Trophoblast cell (in vitro differentiated cells and primary cell): ENCODE measurements at places on chromosomes 16 and 17.

DNA sequence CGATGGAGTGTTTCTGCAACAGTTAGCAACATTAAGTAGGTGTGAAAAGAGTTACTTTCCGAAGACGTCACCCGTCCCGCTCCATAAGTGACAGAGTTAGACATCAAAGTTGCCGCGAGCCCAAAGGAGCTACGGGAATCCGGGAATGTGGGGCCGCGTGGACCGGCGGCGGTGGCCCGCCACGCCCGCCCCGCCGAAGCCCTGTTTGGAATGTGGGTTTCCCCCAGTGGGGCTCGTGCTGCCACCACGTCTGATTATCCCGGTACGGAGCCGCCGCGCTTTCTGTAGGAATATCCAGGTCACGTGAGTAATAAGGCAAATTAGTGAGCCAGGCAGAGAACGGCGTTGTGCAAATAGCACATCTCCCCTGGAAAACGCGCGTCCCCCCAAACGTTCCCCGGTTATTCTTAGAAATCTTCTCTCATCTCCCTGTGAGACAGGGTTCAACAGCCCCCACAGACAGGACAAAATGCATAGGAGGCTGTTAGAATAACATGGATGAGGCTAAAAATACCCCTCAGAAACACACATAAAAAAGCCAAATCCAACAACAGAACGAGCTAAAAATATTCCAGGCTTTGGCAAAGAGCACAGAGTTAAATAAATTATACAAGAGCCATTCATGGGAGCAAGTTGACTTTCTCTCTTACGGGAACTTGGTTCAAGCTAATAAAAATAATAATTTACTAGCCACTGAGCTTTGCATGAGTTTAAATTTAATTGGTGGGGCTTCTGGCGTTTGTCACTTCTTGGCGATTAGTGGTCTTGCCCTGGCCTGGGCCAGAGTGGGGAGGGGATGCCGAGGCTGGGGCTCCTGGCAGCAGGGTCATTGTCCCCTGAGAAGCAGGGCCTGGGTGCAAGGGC, 8.6 kb downstream of the BAHCC1 start:
- H3K4me1 ChIP-seq, result peaks cover 12% of the 10 kb centered on the region
- no peak overlapping the region for H3K27ac ChIP-seq
- no peak for DNase-seq
- H3K36me3 ChIP-seq, result no peaks in the 10 kb centered on the region
- peaks cover 12% of the 10 kb centered on the region for H3K27me3 ChIP-seq

DNA sequence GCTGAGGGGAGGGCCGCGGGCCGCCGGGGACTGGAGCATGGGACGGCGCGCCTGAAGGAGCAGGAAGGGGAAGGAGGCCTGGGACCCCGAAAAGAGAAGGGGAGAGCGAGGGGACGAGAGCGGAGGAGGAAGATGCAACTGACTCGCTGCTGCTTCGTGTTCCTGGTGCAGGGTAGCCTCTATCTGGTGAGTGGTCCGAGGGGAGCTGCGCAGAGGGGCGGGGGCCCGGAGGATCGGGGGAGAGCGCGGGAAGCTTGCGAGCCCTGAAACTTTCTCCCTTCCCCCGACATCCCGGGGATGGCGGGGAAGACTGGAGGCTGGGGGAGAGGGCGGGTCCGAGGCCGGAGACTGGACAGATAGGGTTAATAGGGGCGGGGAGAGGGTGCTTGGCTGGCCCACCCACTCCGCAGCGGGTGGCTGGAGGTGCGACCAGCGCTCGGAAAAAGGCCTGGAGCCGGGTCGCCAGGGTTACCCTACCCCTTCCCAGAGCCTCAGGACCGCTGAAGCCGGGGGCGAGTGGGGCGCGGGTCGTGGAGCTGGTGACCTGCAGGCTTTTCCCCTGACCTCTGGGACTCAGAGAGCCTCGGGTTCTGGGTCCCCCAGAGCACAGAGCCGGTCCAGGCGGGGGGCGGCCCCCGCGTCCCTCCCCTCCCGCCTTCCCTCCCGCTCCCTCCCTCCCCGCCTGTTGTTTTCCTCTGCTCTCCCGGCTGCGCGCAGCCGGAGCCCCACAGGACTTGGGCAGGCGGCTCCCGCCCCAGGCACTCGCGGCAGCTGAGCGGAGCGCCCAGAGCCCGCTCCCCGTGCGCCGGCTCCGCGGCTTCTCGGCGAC, 631 bp downstream of the NXPH3 start:
- H3K4me1 ChIP-seq, result peaks cover 7% of the 10 kb centered on the region
- DNase-seq, result peak; percentile 64
- H3K27me3 ChIP-seq, result peaks cover 2% of the 10 kb centered on the region
- no peak overlapping the region for H3K27ac ChIP-seq
- no peaks in the 10 kb centered on the region for H3K36me3 ChIP-seq

GRCh38 chr17:80270836-80271235, 10.2 kb downstream of the RNF213 start:
- H3K27me3 ChIP-seq, result no peaks in the 10 kb centered on the region
- no peaks in the 10 kb centered on the region for H3K4me1 ChIP-seq
- no peak overlapping the region for H3K27ac ChIP-seq
- H3K4me3 ChIP-seq, result no peak overlapping the region
- DNase-seq, result peak; percentile 67

- H3K27ac ChIP-seq, result no peak overlapping the region
- H3K27me3 ChIP-seq, result no peaks in the 10 kb centered on the region
- DNase-seq, result no peak
- no peak overlapping the region for H3K4me3 ChIP-seq
- peaks cover 3% of the 10 kb centered on the region for H3K4me1 ChIP-seq
Measured at GRCh38 chr17:2237950-2238349, 65.6 kb downstream of the SMG6 start.

- H3K27ac ChIP-seq, result no peak overlapping the region
- H3K36me3 ChIP-seq, result no peaks in the 10 kb centered on the region
- no peak overlapping the region for H3K4me3 ChIP-seq
- H3K27me3 ChIP-seq, result no peaks in the 10 kb centered on the region
- peaks cover 14% of the 10 kb centered on the region for H3K4me1 ChIP-seq
- DNase-seq, result no peak
Measured at GRCh38 chr16:55947366-55947765, 72.2 kb upstream of the CES5A start.

GRCh38 chr16:23288209-23288608, 13.9 kb upstream of the SCNN1B start:
- H3K27ac ChIP-seq, result no peak overlapping the region
- no peak overlapping the region for H3K4me3 ChIP-seq
- no peaks in the 10 kb centered on the region for H3K27me3 ChIP-seq
- no peaks in the 10 kb centered on the region for H3K4me1 ChIP-seq
- H3K36me3 ChIP-seq, result no peaks in the 10 kb centered on the region

- DNase-seq, result peak; percentile 13
- no peaks in the 10 kb centered on the region for H3K36me3 ChIP-seq
- H3K27ac ChIP-seq, result no peak overlapping the region
- H3K4me3 ChIP-seq, result no peak overlapping the region
- H3K27me3 ChIP-seq, result no peaks in the 10 kb centered on the region
Measured at GRCh38 chr17:49067163-49067562, 65.4 kb upstream of the B4GALNT2 start.

DNA sequence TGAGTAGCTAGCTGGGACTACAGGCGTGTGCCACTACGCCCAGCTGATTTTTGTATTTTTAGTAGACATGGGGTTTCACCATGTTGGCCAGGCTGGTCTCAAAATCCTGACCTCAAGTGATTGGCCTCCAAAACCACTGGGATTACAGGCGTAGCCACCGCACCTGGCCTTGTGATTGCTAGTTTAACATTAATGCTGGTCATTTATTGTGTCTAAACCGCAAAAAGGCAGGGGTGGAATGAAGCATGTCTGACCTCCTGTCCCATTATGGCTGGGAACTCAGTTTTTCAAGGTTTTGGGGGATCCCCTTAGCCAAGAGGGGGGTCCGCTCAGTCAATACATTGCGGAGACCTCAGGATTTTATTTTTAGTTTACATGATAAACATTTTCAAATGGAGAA, 10.7 kb upstream of the CNGB1 start:
- peaks cover 20% of the 10 kb centered on the region for H3K27me3 ChIP-seq
- peaks cover 12% of the 10 kb centered on the region for H3K4me1 ChIP-seq
- no peaks in the 10 kb centered on the region for H3K36me3 ChIP-seq
- no peak overlapping the region for H3K4me3 ChIP-seq

GRCh38 chr16:20768121-20768520, 4.3 kb downstream of the ACSM3 start:
- H3K4me1 ChIP-seq, result peaks cover 3% of the 10 kb centered on the region
- DNase-seq, result no peak
- no peak overlapping the region for H3K27ac ChIP-seq
- H3K4me3 ChIP-seq, result no peak overlapping the region
- no peaks in the 10 kb centered on the region for H3K27me3 ChIP-seq

- peaks cover 11% of the 10 kb centered on the region for H3K4me1 ChIP-seq
- no peaks in the 10 kb centered on the region for H3K36me3 ChIP-seq
- H3K27ac ChIP-seq, result no peak overlapping the region
- peak; percentile 81 for DNase-seq
- no peaks in the 10 kb centered on the region for H3K27me3 ChIP-seq
Measured at GRCh38 chr17:9237661-9238301, 216.5 kb downstream of the NTN1 start.

GRCh38 chr16:3961449-3961849, 80.9 kb upstream of the CREBBP start:
- no peak overlapping the region for H3K27ac ChIP-seq
- no peaks in the 10 kb centered on the region for H3K4me1 ChIP-seq
- H3K36me3 ChIP-seq, result peaks cover 14% of the 10 kb centered on the region
- H3K4me3 ChIP-seq, result no peak overlapping the region
- H3K27me3 ChIP-seq, result no peaks in the 10 kb centered on the region

- no peaks in the 10 kb centered on the region for H3K36me3 ChIP-seq
- H3K27me3 ChIP-seq, result no peaks in the 10 kb centered on the region
- no peak for DNase-seq
- no peak overlapping the region for H3K4me3 ChIP-seq
- no peak overlapping the region for H3K27ac ChIP-seq
Measured at GRCh38 chr16:5761592-5761991, 664.0 kb upstream of the EEF2KMT start.

DNA sequence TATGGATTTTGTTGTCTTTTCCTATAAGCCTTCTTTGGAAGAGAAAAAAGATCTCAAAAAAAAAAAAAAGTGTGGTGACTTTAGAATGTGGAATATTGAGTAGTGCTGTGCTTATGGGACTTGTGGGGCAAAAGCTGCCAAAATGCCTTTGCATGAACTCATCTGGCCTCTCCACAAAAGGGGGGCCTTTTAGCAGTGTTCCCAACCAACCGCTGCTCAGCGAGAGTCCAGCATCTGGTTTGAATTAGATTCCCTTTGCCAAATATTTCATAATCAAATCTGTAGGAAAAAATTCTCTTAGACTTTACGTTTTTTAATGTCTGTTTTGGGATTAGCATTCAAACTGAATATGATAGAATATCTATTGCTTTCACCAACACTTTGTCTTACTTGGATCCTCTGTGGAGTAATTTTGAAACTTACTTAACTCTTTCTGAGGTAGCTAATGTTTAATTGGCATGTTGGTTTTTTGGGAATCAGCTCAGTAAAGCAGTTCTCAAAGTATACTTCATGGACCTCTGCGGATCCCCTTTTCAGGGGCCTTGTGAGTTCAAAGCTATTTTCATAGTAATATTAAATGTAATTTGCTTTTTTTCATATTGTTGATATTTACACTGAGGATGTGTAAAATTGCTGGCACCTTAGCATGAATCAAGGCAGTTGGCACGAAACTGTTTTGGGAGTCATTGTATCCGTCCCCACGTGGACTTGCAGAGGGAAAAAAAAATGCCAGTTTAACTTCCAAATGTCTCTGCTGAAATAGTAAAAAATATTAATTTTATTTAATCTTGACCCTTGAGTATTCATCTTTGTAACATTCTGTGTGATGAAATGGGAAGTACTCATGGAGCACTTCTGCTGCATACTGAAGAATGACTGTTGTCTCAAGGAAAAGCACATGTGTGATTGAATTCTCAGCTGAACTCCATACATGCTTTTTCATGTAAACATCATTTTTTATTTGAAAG, 34.7 kb upstream of the VPS4A start:
- no peaks in the 10 kb centered on the region for H3K4me1 ChIP-seq
- no peaks in the 10 kb centered on the region for H3K27me3 ChIP-seq
- no peak overlapping the region for H3K4me3 ChIP-seq
- DNase-seq, result no peak

DNA sequence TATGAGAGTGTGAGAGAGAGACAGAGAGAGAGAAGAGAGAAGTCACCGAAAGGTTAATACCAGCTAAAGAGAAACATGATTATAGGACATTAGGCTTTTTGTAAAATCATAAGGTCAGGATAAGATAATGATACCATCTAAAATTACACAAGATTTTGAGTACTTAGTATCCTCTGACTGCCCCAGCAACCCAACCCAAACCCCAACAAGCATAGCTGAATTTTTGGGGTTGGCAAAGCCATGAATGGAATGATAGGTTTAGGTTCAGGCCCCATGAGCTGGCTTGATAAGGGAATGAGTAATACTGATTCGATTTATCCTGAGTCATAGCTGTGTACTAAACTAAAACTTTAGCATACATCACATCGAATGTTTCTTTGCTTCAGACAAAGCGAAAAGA, 259.5 kb downstream of the IRX3 start:
- H3K27ac ChIP-seq, result no peak overlapping the region
- H3K4me1 ChIP-seq, result no peaks in the 10 kb centered on the region
- no peak overlapping the region for H3K4me3 ChIP-seq
- DNase-seq, result no peak
- H3K36me3 ChIP-seq, result no peaks in the 10 kb centered on the region

- H3K36me3 ChIP-seq, result peaks cover 20% of the 10 kb centered on the region
- H3K27me3 ChIP-seq, result no peaks in the 10 kb centered on the region
- no peak overlapping the region for H3K4me3 ChIP-seq
- H3K4me1 ChIP-seq, result peaks cover 15% of the 10 kb centered on the region
Measured at GRCh38 chr16:88078111-88078775, 127.0 kb downstream of the BANP start.

DNA sequence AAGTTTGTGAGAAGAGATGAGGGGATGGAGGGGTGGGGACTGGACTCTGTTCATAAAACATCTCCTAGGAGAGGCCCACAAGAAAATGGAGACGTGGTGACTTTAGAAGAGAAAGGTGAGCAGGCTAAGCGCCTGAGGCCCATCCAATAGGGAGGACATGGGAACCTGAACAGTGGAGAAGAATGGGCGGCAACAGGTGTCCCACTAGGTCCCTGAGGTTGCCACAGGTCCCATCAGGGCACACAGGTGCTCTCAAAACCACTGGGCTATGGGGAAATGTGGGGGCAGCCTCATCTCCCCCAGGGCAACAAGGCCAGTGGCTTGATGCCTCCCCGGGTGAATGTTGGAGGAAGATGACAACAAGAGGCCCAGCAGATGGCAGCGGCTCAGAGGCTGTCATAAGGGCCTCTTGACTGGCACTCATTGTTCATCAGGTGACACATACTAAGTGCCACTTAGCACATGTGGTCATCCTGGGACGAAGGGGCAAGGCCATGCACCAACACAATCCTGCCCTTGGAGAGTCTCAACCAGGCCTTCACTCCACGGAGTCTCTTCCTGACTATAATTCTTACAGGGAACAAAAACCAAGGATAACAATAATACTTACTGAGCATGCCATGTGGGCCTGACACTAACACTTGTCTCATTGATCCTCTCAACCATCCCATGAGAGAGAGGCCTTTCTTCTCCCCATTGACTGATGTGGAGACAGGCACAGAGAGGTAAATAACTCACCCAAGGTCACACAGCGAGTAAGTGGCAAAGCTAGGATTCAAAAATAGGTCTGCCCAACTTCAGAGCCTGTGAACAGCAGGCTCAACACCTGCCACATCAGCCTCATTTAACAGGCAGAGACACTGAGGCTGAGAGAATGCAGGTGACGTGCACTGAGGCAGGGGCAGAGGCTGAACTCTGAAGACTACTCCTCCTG, 38.0 kb downstream of the CUEDC1 start:
- no peaks in the 10 kb centered on the region for H3K36me3 ChIP-seq
- H3K4me1 ChIP-seq, result peaks cover 16% of the 10 kb centered on the region
- H3K27ac ChIP-seq, result no peak overlapping the region
- no peaks in the 10 kb centered on the region for H3K27me3 ChIP-seq
- DNase-seq, result no peak
- peak overlapping the region; percentile 47 for H3K4me3 ChIP-seq
